ENCODE measurements at places on chromosomes 7 and 10.

DNA sequence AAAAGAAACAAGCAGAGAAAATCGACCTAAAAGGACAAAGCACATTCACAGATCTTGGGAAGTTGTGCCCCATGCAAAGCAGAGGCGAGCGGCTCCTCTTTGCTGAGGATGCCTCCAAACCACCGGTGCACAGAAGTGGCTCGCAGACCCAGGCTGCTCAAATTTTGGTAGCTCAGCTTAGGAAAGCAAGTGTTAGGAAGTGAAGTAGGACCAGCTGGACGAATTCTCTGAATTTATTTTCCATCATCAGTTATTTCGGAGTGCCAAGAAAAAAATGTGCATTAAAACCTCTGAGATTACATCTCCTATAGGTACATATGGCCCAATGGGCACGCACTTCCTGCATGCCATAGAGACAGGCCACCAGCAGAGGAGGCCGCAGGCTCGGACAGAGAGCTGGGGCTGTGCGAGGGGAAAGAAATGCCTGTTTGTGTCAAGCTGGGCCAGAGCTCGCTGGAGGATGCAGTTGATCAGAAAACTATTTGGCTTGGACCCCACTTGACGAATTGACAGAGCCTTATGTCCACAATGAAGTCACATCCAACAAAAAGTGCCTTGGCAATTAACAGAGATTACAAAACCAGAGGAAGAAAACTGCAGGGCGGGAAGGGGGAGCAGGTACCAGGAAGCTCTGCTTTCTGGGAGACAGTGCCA, 122.3 kb upstream of the LYZL2 start:
- DNase-seq, result peak; percentile 92

DNA sequence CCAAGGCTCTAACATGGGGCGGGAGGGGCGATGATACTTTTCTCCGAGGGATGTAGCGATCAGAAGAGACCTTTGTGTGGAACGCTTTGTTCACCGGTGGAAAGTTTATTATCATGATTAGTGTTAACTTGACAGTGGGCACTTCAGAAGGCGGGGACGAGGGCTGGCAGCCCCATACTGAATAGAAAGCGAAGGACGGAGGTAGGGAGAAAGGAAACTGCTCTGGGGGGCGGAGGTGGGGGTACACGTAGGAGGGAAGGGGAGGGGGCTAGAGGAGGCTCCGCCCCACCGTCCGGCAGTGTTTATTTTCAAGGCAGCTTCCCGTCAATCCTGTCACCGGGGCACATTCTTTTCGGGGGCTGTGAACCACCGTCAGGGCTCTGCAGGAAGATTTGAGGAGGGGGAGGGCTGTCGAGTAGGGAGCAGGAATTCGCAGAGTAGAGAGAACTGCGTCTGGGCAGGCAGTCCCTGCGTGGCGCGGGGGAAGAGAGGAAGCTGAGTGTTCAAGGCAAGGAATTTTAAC, 9.4 kb upstream of the NKX2-3 start:
- no peak for DNase-seq

DNA sequence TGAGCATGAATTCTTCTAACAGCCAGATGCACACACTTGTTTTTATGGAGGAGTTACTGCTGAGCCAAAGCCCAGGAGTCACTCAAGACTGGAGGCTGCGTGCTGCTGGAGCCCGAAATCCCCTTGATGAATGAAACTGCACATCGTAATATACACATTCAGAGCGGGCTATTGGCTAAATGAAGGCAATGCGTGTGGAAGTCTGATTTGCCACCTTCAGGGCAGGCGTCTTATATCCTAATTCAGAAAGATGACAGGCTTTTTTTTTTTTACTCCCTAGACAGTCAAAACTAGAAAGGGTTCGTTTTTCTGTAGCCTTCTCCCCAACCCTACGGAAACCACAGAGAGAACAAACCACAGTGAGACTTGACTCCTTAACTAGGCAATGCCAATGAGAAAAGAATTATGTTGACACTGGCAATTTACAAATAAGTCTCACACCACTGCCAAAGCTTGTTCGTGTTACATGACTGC, 227.2 kb upstream of the KLF14 start:
- peak; percentile 93 for DNase-seq

GRCh38 chr7:55131142-55131929, 112.5 kb downstream of the EGFR start:
- DNase-seq, result no peak

DNA sequence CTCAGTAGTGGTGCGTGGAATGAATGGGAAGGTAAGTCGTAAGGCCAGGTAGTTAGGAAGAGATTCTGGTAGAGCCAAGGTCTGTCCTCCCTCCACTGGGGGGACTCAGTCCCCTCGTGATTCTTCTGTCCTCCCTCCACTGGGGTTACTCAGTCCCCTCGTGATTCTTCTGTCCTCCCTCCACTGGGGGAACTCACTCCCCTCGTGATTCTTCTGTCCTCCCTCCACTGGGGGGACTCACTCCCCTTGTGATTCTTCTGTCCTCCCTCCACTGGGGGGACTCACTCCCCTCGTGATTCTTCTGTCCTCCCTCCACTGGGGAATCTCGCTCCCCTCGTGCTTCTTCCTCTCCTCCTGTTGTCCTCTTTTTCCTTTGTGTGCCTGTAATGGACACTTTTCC, 125.1 kb downstream of the CELF2 start:
- no peak for DNase-seq

DNA sequence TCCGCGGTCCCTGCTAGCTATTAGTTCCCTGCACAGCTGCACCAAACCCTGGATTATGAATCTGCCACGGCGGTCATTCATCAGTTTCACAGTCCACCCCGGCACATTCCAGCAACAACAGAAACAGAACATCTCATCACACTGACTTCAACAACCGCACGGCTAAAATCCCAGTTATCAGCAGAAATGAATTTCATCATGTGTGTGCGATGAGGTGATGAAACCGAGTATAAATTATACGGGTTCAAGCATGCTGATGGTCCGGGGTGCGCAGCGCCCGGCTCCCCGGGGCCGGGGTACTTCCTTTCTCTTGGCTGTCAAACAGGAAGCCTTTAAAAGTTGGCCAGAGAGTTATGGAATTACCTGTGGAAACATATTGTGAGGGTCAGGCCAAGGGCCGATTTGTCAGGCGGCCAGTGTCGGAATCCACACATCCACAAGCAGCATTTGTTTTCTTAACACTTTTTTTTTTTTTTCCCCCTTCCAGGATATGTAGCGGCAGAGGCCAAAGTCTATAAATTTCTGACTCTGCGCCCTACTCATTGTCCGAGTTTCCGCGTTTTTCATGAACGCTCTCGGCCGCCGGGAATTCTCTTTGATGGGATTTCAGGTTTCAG, 420.9 kb upstream of the MGMT start:
- no peak for DNase-seq
